ENCODE measurements at places on chromosomes 11 and 22. TPM values are rescaled to one million over a fixed set of nuclear protein-coding genes. Genes with fewer than 3 reads are reported as not detected.
A peak's percentile ranks its signal among the peaks of the same experiment; 100 is the strongest.

Gene HIC2
- 33.3 TPM for total RNA-seq

Gene TMEM45B
- 0.59 TPM for total RNA-seq

Gene HIRA
- 44.2 TPM for total RNA-seq

Gene RTN3
- total RNA-seq: 167 TPM

Gene HOATZ
- not detected for total RNA-seq

Gene BTG4
- total RNA-seq: not detected

Gene ELF5
- not detected for total RNA-seq

Gene CADM1
- total RNA-seq: 27.3 TPM

Gene PYGM
- 8.7 TPM for total RNA-seq

Gene DDTL
- 5.8 TPM for total RNA-seq

Gene MMP27
- not detected for total RNA-seq

DNA sequence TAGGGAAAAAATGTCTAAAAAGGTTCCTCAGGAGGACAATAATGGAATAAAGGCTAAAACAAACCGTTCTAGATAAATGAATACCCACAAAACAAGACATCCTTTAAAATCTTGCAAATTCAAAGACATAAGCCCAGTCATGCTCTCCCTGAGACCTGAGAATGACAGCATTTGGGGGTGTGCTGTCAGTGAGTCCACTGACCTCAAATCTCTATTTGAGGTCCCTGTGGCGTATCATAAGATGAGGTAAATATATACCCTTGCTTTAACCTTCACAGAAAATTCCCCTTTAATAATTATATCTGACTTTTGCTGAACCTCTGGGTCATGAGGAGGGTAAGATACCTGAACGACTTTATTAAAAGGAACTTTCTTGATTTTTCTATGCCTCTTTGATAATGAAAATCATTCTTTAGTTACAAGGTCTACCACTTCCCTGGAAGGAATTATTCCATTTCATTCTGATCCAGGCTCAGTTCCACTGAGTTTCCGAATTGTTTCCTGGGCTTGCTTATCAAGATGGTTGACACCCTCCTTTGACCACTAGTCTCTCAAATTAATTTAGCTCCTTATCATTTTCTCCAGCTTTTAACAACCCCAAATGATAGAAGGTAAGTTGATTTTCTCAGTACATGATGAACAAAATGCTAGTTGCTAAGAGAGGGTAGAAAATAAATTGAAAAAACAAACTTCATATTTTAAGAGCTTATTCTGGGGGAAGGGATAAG lies 53.8 kb upstream of the CHRM4 start:
- no peak overlapping the region for H3K27ac ChIP-seq
- no peak for DNase-seq
- no peak overlapping the region for H3K4me3 ChIP-seq
- peaks cover 20% of the 10 kb centered on the region for H3K36me3 ChIP-seq

- H3K27ac ChIP-seq: no peak overlapping the region
- H3K36me3 ChIP-seq: no peaks in the 10 kb centered on the region
- no peaks in the 10 kb centered on the region for H3K4me1 ChIP-seq
Measured at GRCh38 chr11:17294033-17294432, 17.5 kb downstream of the NUCB2 start.

DNA sequence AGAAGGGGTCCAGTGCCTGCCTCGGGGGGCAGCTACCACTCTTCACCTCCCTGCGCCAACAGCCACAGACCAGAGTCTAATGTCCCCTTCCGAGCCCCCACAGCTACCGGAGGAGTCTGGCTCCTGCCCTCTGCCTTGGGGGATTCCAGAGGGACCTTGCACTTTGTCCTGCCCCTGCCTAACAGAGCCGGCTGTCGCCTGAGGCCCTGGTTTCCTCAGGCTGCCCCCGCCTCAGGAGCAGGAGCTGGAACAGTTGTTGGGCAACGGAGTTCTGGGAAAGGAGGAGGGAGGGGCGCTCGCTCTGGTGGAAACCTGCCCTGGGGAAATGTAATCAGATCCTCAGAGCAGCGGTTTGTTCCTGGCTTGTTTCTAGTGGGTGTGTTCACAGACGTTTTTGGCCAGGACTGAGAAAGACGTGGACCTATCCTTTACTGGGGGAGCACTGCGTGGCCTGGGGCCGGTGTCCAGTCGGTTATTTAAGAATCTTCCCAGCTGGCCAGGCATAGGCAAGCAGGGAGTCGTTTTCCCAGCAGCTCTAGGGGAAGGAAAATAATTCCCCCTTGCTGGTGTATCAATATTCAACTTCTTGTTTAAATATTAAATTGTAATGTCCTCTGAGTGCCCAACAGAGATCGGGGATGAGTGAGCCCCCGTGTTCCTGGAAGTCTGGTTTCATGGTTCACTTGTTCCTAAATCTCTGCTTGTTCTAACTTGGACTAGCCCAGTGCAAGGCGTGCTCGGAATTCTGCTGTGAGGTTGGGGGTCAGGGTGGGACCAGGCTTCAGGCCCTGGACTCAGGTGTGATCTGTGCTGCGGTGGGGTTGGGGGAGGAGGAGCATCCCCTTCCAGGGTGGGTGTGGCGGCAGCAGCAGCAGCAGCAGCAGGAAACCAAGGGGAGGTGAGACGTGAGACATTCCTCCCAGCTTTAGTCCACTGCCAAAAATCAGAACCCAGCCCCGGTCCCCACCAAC lies 32.1 kb downstream of the A4GALT start:
- H3K36me3 ChIP-seq: no peaks in the 10 kb centered on the region
- H3K27me3 ChIP-seq: no peaks in the 10 kb centered on the region
- H3K27ac ChIP-seq: peak overlapping the region; percentile 65
- H3K4me3 ChIP-seq: no peak overlapping the region
- DNase-seq: peak; percentile 48

DNA sequence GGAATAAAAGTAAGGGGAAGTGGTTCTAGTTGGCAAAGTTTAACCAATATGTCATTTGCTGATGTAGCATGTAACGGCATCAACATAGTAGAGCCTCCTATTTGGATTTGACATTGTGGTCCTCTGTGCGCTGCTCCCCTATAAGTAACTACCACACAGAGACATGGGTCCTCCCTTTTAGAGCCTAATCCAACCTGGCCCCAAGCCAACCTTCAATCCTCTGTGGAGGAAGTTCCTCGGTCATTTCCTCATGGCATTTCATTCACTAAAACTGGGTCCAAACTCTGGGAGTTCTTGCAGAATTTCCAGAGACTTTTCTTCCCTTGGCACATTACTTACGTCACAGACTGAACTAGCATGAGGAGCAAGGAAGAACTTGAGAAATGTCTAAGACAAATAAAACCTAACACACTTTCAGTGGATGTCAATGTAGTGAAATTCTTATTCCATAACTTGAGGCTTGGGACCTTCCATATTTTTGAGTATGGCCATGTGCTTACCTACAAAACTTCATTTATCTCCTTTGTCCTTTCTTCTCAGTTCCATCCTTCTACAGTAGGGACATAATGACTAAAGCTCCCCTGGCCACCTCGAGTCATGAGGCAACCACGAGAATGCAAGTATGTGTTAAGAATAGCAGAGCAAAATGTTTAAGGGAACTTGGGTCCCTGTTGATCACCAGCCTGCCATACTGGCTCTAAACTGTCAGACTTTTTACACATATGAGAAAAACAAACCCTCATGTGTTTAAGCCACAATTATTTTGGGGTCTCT lies 34.7 kb downstream of the MMP20 start:
- H3K4me1 ChIP-seq: peaks cover 8% of the 10 kb centered on the region
- no peaks in the 10 kb centered on the region for H3K36me3 ChIP-seq
- H3K4me3 ChIP-seq: no peak overlapping the region
- no peak overlapping the region for H3K27ac ChIP-seq
- DNase-seq: no peak
- H3K27me3 ChIP-seq: no peaks in the 10 kb centered on the region

- peaks cover 11% of the 10 kb centered on the region for H3K36me3 ChIP-seq
- no peaks in the 10 kb centered on the region for H3K4me1 ChIP-seq
- H3K27me3 ChIP-seq: no peaks in the 10 kb centered on the region
Measured at GRCh38 chr11:61454520-61454919, 24.6 kb downstream of the SDHAF2 start.

- H3K27ac ChIP-seq: 0 out of 2 replicates have a peak overlapping the region, but pooled peaks have one; percentile 37
- no peak for DNase-seq
- peaks cover 13% of the 10 kb centered on the region for H3K4me1 ChIP-seq
- H3K4me3 ChIP-seq: no peak overlapping the region
Measured at GRCh38 chr11:121418625-121419114, 33.4 kb upstream of the SORL1 start.

GRCh38 chr11:26953770-26954392 lies 40.0 kb upstream of the FIBIN start:
- no peak overlapping the region for H3K27ac ChIP-seq
- no peaks in the 10 kb centered on the region for H3K36me3 ChIP-seq
- H3K4me1 ChIP-seq: peaks cover 26% of the 10 kb centered on the region
- no peak for DNase-seq
- H3K4me3 ChIP-seq: no peak overlapping the region

DNA sequence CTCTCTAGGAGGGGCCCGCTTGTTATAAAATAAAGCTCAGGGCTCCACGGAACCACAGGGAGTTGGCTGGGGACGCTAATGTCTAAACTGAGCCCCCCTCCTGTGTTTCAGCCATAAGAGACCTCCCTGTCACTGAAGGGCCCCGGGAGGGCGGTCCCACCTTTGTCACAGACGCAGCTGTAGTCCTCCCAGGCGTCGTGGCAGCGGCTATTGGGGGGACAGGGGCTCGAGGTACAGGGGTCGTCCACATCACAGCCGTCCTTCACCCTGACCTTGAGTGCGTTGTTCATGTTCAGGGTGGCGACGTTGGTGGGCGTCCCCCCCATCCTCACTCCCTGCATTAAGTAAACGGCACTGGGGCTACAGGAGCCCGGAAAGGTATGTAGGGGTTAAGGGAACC lies 62.0 kb downstream of the TRMU start:
- no peaks in the 10 kb centered on the region for H3K4me1 ChIP-seq
- H3K4me3 ChIP-seq: no peak overlapping the region
- no peak overlapping the region for H3K27ac ChIP-seq
- H3K36me3 ChIP-seq: no peaks in the 10 kb centered on the region

- peaks cover 5% of the 10 kb centered on the region for H3K36me3 ChIP-seq
- peaks cover 26% of the 10 kb centered on the region for H3K4me1 ChIP-seq
- DNase-seq: no peak
- H3K27me3 ChIP-seq: no peaks in the 10 kb centered on the region
Measured at GRCh38 chr11:93370260-93370659, 39.7 kb downstream of the DEUP1 start.

- peaks cover 5% of the 10 kb centered on the region for H3K36me3 ChIP-seq
- H3K4me1 ChIP-seq: peaks cover 22% of the 10 kb centered on the region
- DNase-seq: no peak
- H3K27me3 ChIP-seq: no peaks in the 10 kb centered on the region
- no peak overlapping the region for H3K27ac ChIP-seq
Measured at GRCh38 chr11:9616858-9617257, 43.4 kb downstream of the WEE1 start.

DNA sequence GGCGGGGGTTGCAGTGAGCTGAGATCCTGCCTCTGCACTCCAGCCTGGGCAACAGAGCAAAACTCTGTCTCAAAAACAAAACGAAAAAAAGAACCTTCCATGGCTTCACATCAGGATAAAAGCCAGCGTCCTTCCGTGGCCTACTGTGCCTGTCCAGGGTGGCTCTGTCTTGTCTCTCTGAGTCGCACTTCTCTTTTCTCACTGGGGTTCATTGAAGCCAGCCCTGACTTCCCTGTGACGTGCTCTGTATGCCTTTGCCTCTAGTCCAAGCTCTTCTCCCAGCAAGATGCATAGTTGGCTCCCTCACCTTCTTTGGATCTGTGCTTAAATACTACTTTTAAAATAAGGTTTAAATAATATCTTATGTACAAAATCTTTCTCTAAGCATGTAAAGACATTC lies 11.6 kb downstream of the ATXN10 start:
- DNase-seq: no peak
- H3K27ac ChIP-seq: no peak overlapping the region
- H3K4me1 ChIP-seq: peaks cover 13% of the 10 kb centered on the region
- no peaks in the 10 kb centered on the region for H3K27me3 ChIP-seq

GRCh38 chr11:2483426-2483825 lies 38.6 kb downstream of the KCNQ1 start:
- DNase-seq: no peak
- no peaks in the 10 kb centered on the region for H3K4me1 ChIP-seq
- H3K4me3 ChIP-seq: no peak overlapping the region
- H3K27me3 ChIP-seq: peaks cover 99% of the 10 kb centered on the region
- no peak overlapping the region for H3K27ac ChIP-seq

DNA sequence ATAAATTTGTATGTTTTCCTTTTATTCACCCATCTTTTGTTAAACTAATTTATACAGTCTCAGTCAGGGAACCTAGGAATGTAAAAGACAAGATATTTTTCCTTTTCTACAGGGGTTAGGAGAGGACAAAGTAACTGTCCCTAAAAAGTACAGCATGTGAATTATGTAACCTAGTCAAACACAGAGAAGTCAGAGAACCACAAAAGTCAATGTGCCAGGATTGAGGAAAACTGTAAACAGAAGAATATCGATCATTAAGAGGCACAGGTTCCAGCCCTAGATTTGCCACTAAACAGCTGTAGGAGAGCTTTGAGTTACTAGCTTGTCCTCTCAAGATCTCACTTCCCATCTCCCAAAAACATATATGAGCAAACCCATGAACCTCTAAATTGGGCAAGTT lies 550.9 kb upstream of the FAT3 start:
- no peaks in the 10 kb centered on the region for H3K27me3 ChIP-seq
- no peak for DNase-seq
- no peaks in the 10 kb centered on the region for H3K4me1 ChIP-seq
- no peak overlapping the region for H3K27ac ChIP-seq

DNA sequence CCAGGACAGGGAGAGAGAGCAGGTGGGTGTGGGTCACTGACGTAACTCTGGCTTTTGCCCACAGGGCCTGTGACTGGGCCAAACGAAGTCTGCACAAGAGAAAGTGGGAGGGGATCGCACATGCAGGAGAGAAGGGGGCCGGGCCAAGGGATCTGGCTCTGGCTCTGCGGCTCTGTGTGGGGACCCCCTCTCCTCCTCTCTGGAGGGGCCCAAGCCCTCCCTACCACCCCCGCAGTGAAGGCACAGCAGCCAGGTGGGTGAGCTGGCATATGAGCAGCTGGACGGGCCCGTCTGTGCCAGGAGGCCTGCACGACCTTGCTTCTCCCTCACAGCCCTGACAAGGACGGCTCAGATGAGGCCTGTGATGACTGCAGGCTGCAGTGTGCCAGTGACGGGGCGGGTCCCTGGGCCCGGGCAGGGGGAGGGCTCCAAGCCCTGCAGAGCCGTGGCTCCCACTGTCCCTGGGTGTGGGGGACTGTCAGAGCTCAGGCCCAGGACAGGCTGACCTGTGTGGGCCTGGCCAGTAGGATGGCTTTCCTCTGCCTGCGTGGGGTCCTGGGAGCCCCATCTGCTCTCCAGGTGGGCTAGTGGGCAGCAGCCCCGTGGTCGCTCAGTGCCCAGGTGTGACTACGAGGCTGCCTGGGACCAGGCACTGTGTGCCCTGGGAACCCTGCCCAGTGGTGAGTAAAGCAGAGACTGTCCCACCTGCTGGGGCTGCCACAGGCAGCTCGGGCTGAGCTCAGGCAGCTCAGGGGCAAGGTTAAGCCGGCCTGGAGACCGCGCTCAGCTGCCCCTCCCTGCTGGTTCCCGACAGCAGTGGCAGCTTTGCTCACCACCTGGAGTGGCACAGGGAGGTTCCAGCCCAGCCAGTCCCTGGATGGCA lies 22.2 kb downstream of the MRGPRG start:
- DNase-seq: no peak
- peaks cover 8% of the 10 kb centered on the region for H3K4me1 ChIP-seq

- H3K27me3 ChIP-seq: no peaks in the 10 kb centered on the region
- H3K36me3 ChIP-seq: no peaks in the 10 kb centered on the region
- no peak overlapping the region for H3K4me3 ChIP-seq
- H3K4me1 ChIP-seq: peaks cover 61% of the 10 kb centered on the region
- no peak for DNase-seq
- H3K27ac ChIP-seq: peak overlapping the region; percentile 47
Measured at GRCh38 chr22:24285245-24285644, 14.6 kb downstream of the SPECC1L start.

Measured in WTC11 (cell line).